ENCODE measurements at places on chromosomes 2 and 18.

GRCh38 chr2:168348076-168348475, 100.7 kb upstream of the STK39 start:
- DNase-seq, result peak; percentile 24

GRCh38 chr2:45860136-45861121, 209.0 kb downstream of the PRKCE start:
- no peak for DNase-seq

- peak; percentile 36 for DNase-seq
Observed at GRCh38 chr2:173119944-173120343, 44.3 kb downstream of the MAP3K20 start.

GRCh38 chr2:46876741-46877384, 38.7 kb downstream of the MCFD2 start:
- DNase-seq, result no peak

DNA sequence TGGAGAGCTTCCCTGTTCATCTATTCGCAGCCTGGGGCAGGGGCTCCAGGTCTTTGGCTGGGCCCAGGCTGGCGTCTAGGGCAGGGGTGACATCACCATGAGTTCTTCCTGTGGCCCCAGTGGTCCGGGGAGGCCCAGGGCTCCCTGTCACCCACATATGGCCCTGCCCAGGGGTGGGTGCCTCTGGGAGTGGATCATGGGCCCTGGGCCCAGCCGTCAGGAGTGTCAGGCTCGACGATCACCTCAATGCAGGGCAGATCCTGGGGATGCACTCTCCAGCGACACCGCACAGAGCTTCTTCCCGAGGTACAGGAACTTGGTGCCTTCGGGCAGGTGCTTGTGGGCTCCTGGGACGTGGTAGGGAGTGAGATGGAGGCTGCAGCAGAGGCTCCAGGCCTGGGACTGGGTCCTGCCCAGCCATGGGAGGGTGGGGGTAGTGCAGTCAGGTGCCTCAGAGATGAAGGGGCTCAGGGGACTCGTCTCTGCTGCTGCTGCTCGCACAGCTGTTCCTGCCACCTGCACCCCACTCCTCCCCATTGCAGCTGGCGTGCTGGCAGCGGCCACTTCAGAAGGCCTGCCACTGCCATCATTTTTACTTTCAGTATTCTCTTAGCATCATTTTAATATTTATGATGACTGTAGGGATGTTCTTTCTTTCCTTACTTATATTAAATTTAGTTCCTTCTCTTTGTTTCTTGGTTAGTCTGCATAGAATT, 196.0 kb upstream of the VRK2 start:
- DNase-seq, result no peak

DNA sequence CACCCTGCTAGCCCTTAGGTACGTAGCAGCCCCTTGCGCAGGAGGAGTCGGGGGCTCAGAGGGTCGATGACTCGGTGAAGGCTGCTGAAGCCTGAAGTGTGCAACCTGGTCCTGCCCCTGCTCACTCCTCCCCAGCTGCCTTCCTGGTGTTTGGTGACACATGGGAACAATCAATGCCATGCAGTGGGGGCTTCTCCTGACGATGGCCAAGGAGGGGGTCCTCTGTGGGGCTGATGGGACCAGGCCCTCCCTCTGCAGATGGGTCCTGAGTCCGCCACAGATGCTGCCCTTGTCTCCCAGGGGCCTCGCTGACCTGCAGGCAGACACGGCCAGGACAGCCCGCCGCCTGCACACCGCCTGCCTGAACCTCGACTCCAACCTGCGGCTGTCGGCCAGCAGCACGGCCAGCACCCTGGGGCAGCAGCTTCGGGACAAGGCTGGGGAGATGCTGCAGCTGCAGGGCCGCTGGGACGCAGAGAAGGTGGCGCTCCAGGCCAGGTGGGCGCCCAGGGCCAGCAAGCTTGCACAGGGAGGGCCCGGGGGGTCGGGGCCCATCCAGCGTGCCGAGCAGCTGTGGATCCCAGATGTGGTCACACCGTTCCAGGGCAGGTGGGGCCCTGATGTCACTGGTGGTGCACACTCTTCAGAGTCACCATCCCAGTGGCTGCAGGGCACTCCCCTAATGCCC, 24.6 kb downstream of the CROCC2 start:
- DNase-seq, result no peak

GRCh38 chr2:217162533-217162932, 302.7 kb upstream of the TNP1 start:
- DNase-seq, result peak; percentile 15

GRCh38 chr18:78939105-78939504, 40.5 kb upstream of the SALL3 start:
- no peak for DNase-seq

DNA sequence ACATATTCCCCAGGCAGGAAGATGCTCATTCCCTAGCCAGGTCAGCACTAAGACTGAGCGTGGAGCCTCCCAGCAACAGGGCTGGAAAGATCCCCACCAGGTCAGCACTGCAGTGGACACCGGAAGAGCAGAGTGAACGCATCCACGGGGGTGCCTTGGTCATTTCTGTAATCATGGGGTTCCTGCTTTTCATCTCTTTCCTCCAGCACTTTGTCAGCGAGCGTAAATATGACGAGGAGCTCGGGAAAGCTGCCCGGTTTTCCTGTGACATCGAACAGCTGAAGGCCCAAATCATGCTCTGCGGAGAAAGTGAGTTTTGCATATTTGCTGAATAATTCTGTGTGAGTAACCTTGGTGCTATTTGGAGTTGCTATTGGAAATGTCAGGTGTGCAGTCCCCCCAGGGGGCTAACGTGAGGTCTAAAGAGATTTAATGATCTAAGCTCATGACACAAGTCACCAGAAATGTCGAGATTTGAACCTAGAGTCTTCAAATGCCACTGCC, 40.1 kb downstream of the KCTD18 start:
- DNase-seq, result no peak

GRCh38 chr2:64477037-64477436, 23.1 kb downstream of the LGALSL start:
- no peak for DNase-seq

- no peak for DNase-seq
Observed at GRCh38 chr2:219017201-219017931, 23.9 kb downstream of the CFAP65 start.

GRCh38 chr2:7952046-7952745, 729.7 kb upstream of the ID2 start:
- DNase-seq, result no peak

DNA sequence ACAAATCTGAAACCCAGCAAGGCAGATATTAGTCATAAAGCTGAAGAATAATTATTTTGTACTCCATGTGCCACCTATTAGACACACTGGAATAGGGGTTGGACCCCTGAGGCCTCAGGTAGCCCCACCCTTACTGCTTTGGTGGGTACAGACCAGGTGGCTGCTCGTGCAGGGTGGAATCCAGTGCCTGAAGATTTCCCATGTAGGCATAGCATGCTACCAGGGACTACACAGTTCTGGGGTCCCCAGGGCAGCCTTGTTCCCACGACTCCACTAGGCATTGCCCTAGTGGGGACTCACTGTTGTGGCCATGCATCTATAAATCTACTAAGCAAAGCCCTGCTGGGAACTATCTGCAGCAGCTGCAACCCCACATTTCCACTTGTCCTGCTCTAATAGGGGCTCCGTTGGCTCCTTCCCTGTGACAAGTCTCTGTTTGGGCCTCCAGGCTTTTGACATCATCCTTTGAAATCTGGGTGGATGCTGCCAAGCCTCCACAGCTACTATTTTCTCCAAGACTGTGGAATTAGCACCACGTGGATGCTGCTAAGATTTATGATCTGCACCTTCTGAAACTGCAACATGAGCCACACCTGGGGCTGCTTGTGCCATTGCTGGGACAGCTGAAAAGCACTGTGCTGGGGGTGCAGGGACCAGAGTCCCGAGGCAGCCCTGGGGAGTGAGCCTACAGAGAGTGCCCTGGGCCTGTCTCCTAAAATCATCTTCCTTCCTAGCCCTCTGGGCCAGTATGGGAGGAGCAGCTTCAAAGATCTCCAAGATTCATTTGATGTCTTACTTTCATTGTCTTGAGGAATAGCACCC, 303.8 kb downstream of the FSIP2 start:
- no peak for DNase-seq

DNA sequence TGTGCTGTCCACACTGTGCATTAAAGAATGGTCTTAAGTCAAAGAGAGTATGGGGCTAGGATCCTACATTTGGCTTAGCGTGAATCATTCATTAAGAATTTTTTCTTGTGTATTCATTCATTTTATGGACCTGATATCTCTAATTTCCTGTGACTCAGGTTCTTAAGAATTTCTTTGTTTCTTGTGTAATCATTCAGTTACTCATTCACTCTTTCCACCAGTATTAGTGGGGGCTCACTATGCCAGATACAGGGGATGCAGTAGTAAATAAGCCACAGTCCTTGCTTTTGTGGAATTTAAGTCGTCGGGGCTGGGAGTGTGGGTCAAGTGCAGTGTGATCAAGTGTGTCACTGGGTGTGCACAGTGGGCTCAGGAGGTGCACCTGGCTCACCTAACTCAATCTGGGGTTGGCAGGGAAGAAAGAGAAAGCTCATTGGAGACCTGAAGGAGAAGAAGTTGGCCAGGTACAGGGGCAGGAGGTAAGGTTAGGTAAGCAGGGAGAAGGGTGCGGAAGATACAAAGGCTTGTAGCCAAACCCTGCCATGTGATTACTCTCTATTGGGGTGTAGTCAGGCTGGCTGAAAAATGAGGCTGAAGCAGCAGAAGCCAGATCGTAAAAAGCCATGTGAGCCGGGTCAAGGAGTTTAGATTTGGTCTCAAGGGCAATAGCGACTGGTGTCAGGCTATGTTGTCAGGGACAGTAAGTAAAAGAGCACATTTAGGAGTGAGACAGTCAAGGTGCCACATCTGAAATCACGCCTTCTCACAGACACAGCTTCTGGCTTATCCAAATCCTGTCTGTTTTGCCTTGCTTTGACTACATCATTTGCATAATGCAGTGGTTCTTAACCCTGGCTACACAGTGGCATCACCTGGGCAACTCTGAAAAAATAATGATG, 67.2 kb downstream of the KCTD1 start:
- no peak for DNase-seq

GRCh38 chr2:15334644-15335326, 226.3 kb downstream of the NBAS start:
- DNase-seq, result no peak

- DNase-seq, result peak; percentile 36
Observed at GRCh38 chr2:85611217-85611704, 605 bp downstream of the C2orf68 start.

GRCh38 chr2:75063906-75064305, 105.5 kb downstream of the POLE4 start:
- DNase-seq, result no peak

DNA sequence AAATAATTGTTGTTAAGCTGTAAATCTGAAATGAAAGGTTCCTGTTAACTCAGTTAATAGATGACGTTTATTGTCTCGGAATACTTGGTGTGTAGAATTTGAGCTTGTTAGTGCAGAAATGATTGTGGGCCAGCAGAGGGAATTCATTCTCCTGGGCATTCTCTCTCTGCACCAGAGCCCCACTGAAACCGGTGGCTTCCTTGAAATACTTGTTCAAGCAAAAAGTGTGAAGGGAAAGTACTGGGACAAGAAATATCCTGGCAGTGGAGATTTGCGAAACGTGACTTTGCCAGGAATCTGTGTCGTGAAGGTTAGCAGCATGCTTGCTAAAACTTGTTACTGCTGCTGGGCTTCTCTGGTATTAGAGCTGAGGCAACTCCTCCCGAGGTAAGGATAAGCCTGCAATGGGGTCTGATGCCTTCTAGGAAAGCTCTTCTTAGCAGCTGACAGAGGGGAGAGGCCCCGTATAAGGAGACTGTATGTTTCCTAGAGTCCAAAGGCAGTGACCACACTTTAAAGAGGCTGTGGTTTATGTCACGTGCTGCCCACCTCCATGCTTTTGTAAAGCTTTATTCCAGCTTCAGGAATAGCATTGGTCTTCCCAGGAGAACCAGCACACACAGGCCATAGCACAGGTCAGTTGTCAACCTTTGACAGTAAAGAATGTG, 2.0 kb downstream of the ITGA6 start:
- DNase-seq, result no peak
